CD8-positive, alpha-beta memory T cell (primary cell): ENCODE measurements at places on chromosomes 7 and 10.

- no peak for DNase-seq
Observed at GRCh38 chr10:10600004-10600403, 417.7 kb upstream of the CELF2 start.

DNA sequence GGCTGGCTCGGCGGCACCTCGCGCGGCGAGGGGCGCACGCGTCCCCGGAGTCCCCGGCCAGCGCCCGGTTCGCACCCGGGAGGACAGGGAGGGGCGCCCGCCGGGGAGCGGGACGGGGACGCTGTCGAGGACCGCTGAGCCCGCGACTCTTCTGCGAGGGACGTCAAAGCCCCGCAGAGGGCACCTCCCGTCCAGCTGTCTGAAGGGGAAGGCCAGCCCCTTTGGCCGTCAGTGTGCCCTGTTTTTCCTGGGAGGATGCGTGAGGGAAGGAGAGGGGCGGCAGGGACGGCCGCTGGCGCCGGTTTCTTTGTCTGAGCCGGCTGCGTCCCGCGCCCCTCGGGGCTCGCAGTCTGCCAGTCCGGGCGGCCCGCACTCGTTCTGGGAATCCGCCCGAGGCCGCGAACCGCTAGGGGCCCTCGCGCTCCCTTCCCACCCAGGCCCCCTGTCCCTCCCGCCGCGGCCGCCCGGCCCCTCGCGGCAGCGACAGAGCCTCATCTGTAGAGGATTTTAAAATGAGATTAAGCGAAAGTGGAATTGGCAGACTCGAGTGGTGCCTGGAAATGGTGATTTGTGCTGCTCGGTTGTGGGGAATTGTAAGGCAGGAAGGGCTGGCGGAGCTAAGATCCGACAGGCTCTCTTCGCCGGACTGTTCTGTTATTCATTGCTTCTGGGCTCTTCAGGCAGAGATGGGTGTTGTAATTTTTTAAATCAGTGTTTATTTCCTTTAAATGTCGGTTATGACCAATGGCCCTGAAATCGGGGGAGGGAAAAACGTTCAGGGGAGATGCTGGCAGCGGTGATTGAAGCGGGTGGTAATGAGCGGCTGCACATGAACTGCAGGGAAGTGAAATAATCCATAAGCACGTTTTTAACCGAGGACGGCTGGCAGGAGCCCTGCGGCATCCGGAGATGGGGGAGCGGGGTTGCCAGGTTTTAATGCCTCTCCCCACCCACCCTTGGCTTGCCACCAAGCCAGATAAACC is 618 bp upstream of the RELN start:
- no peak for DNase-seq

GRCh38 chr10:69885379-69886013 is 83.8 kb downstream of the COL13A1 start:
- no peak for DNase-seq

DNA sequence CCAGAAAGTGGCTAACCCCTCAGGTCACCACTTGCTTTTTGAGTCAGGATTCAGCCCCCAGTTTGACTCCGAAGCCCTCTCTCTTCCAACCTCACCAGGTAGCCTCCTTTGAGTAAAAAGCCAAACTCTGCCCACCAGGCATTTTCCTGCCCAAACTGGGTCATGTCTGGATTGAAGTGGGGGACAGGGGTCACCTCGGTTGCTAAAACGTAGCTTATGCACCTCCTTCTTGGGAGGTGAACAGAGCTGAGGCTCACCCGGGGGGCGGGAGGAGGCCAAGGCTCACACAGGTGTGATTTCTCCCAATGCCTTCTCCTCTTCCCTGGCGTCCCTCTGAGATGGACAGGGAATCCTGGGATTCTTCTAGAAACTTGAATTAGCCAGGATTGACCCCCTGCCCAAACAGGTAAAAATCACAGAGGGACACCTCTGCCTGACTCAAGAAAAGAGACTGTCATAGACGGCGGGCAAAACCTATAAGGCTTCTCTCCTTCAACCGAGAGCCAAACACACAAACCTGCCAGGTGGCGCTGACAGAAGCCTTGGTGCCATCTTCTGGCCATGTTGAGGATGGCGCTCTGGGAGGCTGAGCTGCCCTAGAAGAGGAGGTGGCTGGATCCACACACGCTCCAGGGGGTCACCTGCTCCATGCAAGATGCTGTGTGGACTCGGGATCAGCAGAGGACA is 51.6 kb downstream of the PRLHR start:
- peak; percentile 18 for DNase-seq

- DNase-seq: no peak
Observed at GRCh38 chr10:8568401-8568800, 513.9 kb downstream of the GATA3 start.

DNA sequence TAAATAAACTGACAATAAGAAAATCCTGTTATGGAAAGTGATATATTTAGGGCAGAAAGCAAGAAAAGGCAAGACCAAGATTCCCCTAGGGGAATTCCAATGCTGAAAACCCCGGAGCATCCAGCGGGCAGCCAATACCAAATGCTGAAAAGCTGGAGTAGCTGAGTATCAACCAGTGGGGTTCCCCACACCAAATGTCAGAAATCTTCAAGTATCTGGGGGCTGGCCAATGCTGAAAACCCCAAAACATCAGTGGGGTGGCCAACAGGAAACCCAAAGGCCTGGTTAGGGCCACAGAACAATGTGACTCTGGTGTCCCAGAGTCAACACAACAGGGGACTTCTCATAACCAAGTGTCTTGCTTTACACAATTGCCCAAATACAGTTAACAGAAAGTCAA is 271.8 kb upstream of the CACNA2D1 start:
- no peak for DNase-seq

- no peak for DNase-seq
Observed at GRCh38 chr10:4024516-4025245, 239.7 kb upstream of the KLF6 start.

GRCh38 chr7:55156919-55157763 is 138.3 kb downstream of the EGFR start:
- DNase-seq: no peak

GRCh38 chr10:130388746-130389145 is 252.6 kb downstream of the GLRX3 start:
- DNase-seq: no peak

GRCh38 chr10:92126100-92126650 is 164.7 kb downstream of the CPEB3 start:
- DNase-seq: no peak

- no peak for DNase-seq
Observed at GRCh38 chr10:118057361-118057760, 10.6 kb upstream of the RAB11FIP2 start.

- no peak for DNase-seq
Observed at GRCh38 chr7:124781418-124781817, 15.8 kb upstream of the GPR37 start.

- DNase-seq: no peak
Observed at GRCh38 chr7:128427289-128427891, 17.6 kb upstream of the IMPDH1 start.

DNA sequence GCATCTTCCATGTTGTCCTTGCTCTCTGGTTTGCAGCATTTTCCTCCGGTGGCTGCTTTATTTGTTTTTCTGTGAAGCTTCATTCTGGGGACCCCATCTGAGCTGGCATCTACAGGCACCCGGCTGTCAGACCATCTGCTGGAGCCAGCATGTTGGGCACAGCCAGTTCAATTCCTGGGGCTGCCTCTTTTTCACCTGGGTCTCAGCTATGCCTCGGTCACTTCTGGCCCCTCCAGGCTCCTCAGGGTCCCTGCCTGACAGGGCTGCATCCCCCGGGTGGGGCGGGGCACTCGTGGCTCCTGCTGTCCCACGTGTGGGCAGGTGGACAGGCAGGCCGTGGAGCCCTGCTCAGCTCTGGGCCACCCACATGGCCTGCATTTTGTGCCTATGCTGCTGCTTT is 8.1 kb downstream of the SCART1 start:
- DNase-seq: no peak

GRCh38 chr7:46301677-46302076 is 380.6 kb upstream of the IGFBP3 start:
- no peak for DNase-seq

- no peak for DNase-seq
Observed at GRCh38 chr10:88472540-88472939, 110.6 kb downstream of the RNLS start.

DNA sequence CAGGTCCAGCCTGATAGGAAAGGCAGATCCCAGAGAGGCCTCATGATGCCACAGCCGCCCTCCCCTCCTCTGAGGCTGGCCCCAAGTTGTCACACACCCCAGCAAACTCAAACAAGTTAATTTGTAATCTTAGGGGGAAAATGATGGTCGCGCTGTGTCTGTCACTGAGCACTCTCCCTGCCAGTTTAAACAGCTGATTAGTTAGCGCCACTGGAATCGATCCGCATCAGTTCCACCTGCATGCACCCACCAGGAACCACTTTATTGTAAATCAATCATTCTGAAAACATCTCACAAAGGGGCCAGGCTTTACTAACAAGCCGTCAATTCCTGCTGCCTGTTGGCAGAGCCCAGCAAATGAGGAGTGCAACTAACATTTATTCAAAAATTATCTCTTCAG is 870.9 kb downstream of the KCNMA1 start:
- DNase-seq: no peak

- no peak for DNase-seq
Observed at GRCh38 chr7:44654255-44654796, 47.9 kb downstream of the OGDH start.

- no peak for DNase-seq
Observed at GRCh38 chr7:35645691-35646090, 49.2 kb downstream of the HERPUD2 start.

- no peak for DNase-seq
Observed at GRCh38 chr7:108178398-108178797, 48.2 kb upstream of the LAMB4 start.

DNA sequence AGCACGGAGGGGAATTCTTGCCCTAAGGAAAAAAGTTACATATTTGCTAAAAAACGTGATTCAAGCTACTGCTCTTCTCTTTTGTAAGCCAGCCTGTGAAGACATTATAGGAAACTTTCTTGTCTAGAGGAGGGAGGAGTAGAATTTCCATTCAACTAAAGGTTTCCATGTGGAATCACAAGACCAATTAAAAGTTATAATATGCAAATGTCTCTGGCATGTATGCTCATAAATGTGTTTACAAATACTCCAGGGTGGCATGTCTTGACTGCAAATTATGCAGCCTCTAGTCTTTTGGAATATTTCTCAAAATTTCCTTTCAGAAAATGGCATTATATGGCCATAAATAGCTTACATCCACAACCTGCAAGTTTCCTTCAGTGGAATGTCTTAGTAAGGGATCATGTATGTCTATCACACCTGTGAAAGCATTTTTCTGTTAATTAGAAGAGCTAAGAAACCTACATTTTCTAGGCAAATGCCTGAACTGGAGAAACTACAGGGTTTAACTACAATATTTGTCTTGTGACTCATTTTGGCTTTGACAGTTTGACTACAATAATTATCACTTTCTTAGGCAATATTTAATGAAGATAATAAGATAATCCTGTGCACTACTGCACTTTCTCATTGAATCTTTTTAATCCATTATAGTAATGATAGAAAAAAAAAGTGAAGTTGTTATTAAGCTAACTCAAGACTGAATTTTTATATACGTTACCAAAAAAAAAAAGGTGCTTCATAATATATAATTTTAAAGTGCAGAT is 111.1 kb upstream of the C10orf90 start:
- DNase-seq: no peak

DNA sequence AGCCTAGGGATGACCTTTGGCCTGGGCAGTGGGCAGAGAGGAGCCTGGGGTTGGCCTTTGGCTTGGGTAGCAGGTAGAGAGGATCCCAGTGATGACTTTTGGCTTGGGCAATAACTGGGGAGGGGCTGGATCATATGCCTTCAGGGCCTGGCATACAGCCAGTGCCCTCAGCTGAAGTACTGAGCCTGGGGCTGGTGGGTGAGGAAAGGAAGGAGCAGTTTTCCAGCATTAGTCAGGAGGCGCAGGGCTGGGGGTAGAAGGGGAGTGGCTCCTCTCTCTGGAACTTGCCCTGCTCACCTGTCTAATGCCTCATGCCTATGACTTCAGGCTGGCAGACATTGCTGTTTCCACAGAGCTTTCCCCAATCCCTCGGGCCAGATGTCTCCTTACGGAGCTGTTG is 15.2 kb upstream of the COMTD1 start:
- DNase-seq: no peak

- no peak for DNase-seq
Observed at GRCh38 chr10:109889867-109890266, 33.4 kb downstream of the XPNPEP1 start.

GRCh38 chr7:124399941-124400340 is 365.7 kb downstream of the GPR37 start:
- no peak for DNase-seq

DNA sequence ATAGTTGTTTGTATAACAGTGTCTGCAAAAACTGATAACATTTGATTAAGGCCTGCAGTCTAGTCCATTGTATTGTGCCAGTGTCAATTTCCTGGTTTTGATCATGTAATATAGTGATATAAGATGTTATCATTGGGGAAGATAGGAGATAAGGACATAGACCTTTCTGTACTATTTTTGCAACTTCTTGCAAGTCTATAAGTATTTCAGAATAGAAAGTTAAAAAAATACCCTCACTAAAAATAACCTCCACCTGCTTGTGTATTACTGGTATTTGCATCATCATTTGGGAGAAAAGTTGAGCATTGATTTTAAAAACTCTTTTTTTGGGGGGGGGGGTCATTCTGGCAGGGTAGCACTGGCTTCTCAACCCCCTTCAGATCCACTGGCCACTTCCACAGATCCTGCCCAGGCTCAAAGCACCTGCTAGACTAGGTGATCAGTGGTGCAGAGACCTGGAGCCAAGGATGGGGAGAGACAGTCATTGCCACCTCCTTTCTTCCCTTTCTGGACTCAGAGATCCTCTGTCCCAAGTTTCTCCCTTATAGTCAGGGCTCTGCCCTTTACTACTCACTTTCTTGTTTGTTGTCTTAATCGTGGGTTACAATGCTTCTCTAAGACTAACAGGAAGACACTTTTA is 103.0 kb downstream of the RBM20 start:
- DNase-seq: no peak
